T-helper 2 cell (primary cell): ENCODE measurements at places on chromosomes 6 and 20.

DNA sequence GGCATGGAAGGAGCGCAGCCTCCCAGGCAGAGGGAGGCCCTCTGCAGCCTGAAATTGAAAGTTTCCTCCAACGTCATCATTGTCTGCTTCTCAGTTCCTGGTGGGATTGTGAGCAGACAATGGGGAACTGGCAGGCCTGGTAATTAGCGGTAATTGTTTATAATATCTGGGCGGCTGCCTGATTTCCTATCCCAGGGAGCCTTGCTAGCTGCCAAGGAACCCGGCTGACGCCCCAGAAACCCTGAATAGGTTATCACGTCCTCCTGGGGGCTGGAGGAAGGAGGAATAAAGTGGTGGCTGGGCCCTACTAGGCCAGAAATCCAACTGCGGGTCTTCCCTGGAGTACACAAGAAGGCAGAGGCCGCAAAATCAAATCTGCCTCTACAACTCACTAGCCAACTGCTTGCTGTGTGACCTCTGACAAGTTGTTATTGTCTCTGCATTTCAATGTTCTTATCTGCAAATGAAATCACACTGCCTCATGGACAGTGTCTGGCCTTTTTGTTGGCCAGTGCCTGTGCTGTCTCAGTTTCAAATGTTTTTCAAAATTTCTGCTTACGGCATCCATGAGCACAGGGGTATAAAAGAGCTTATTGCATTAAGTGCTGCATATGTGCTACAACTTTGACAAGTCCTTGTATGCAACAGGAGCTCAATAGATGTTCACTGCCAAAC is 16.9 kb downstream of the KCNK15 start:
- DNase-seq, result no peak

DNA sequence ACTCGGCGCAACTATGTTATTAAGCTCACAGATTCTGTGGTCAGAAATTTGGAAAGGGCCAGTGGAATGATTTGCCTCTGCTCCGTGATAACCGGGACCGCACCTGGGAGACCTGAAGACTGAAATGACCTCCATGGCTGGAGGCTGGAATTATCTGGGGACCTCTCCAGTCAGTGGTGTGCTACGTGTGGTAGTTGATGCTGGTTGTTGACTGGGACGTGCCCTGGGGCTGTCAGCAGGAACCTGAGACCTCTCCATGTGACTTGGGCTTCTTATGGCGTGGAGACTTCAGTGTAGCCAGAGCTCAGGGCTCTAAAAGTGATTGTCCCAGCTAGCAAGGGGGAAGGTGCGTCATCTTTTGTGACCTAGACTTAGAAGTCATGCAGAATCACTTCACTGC is 50.3 kb downstream of the CHMP4B start:
- DNase-seq, result no peak

DNA sequence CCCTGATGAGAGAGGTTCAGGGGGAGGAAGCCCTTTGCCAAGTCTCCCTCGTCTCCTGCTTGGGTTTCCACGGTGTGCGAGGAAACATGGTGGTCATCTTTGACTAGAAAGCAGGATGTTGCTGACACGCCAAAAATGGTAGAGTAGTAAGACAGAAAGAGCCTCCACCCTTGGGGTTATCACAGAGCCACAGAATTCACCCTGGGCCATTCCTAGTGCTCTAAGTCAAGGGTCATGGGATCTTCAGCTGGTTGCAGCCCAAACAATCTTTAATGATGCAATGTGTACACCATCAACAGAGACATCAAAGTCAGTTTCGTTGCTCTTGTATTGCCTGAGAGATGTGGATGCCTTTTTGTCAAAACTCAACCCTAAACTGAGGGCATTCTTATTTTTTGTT is 201.9 kb downstream of the LY86 start:
- DNase-seq, result no peak

DNA sequence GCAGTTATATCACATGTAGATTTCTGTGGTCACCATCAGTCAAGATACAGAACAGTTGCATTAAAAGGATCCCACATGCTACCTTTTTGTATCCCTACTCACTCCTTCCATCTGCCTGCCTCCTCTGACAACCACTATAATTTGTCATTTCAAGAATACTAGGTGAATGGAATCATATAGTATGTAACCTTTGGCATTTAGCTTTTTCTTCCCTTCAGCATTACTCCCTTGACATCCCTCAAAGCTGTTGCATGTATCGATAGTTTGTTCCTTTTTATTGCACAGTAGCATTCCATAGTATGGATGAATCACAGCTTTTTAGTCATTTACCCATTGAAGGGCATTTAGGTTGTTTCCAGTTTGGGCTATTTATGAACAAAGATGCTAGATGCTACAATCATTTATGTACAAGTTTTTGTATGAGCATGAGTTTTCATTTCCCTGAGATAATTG is 26.1 kb downstream of the NCOA7 start:
- DNase-seq, result no peak

DNA sequence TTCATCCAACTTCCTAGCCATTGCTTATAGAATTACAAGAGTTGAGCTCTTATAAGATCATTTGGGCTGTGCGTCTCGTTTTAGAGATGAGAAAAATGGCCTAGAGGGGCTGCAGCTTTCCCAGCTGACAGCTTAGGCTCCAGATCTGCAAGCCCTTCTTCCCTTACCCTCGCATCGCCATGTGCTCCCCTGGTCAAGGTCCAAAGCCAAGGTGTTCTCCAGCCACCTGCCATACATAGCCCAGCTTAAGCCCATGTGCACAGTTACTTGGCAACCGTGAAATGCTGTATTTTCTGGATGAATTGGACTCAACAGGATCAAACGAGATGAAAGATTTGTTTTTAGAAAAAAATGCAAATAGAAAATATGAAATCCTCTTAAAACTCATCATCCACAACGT is 7.9 kb downstream of the MAP3K4 start:
- DNase-seq, result no peak

GRCh38 chr20:25324412-25324811 is 66.2 kb downstream of the ABHD12 start:
- DNase-seq, result no peak
